Osteocyte (in vitro differentiated cells): ENCODE measurements at places on chromosomes 5 and 9.

DNA sequence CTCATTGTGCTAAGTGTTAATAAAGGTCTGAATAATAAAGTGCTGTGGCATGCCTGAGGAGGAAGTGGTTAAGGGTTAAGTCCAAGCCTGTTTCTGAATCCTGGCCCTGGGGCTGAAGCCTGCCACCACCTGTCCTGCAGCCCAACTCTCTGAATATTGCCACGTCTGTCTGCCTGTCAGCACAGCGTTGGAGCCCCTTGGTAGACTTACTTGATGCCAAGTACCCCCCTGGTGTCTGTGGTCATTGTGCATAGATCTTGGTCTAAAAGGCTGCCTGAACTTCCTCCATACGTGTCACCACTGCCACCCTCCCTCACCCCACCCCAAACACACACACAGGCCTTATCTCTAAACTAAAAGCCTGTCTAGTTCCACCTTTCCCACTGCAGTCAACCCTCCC is 35.4 kb upstream of the SLC2A8 start:
- no peak for DNase-seq

DNA sequence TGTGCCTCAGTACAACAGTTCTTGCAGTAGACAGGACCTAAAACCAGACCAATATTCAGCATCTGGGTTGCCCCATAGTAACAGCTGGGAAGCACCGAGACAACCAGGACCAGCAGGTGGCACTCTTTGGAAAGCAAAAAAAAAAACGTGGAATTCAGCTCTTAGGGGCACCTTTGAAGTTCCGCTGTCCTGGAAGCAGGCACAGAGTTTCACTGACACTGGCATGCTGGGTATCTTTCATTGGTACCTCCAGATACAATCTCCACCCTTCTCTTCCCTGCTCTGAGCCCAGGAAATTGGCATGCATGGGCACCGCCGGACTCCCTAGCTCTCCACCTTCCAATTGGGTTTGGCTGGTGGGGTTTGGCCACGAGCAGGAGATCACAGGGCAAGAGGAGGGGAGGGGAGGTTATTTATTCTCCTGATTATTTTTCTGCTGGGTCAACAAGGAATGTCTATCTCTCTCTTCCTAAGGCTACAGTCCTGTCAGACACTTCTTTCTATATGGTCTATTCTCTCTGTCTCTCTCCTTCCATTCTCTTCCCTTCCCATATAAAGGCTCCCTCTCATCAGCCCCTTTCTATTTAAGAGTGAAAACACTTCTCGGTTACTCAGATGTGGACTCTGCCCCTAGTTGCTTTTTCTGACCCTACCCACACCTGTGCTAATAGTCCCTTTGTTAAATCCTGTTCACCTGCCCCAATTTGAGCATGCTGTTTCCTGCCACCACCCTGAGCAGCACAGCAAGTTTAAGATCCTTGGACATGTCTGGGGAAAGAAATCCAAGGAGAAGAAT is 1.9 kb upstream of the IDNK start:
- DNase-seq, result no peak

DNA sequence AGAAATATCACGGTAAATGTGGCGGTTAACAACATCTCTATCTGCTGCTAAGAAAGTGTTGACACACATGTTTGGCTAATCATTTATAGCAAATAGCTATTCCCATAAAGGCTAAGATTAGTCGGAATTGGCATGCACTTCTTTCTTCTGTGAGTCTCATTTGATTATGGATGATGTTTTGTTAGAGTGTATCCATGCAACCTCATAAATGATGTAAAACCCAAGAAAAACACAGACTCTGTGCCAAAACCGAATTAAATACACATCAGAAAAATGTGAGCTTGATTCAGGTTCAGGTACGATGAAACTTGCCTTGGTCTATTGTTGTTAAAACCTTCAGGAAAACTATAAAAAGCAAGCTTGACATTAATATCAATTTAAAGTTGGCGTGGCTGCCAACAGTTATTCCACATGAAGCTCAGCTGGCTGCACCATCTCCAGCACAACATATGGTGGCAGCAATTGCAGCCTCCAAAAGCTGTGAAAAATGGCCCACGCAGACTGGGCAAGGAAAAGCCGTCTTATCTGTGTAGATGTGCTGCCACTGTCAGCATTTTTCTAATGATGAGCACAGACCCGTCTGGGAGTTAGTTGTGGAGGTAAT is 41.1 kb upstream of the ICE1 start:
- no peak for DNase-seq

DNA sequence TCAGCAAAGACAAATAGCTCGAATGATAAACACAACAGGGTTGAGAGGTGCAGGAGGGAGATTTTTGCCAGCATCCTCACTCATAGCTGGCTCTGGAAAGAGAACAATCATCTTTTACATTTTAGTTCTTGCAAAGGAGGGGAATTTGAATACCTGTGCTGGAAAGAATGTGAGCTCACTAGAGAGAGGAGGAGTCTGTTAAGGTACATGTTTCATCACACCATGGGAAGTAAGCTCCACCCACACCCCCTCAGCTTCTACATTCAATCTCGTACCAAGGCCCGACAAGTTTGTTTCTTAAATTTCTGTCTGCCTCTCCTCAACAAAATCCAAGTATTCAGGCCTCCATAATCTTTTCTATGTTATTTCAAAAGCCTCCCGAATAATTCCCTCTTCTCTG is 254.6 kb downstream of the BRINP1 start:
- no peak for DNase-seq

GRCh38 chr9:125608489-125609224 is 98.4 kb downstream of the MAPKAP1 start:
- no peak for DNase-seq

DNA sequence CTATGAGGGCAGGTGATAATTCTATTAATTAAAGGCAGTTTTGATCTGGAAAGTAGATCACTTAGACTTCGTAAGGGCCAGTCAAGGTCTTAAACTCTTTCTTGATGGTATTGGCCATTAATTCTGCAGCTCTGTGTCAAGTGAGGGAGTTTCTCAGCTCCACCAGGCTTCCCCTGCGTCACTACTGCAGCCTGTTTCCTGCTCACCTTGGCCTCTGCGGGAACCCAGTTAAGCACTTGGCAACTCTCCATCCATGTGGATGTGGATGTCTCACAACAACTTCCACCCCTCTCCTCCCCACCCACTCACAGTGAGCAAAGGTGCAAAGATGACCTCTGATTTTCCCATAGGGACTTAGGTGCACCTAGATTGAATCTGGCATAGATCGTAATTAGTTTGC is 191.6 kb downstream of the PLK2 start:
- no peak for DNase-seq

GRCh38 chr5:35855187-35855586 is 1.5 kb upstream of the IL7R start:
- no peak for DNase-seq
